ENCODE measurements at places on chromosomes 16 and 17. TPM values are rescaled to one million over a fixed set of nuclear protein-coding genes. Genes with fewer than 3 reads are reported as not detected.

Gene ZSCAN32
- 20.0 TPM for total RNA-seq

Gene PRSS33
- total RNA-seq, result not detected

Gene SEBOX
- not detected for total RNA-seq

GRCh38 chr16:69064124-69064763 lies 41.2 kb upstream of the HAS3 start:
- no peaks in the 10 kb centered on the region for H3K36me3 ChIP-seq
- peaks cover 53% of the 10 kb centered on the region for H3K4me1 ChIP-seq
- H3K4me3 ChIP-seq, result peak overlapping the region; percentile 4
- H3K27me3 ChIP-seq, result no peaks in the 10 kb centered on the region

DNA sequence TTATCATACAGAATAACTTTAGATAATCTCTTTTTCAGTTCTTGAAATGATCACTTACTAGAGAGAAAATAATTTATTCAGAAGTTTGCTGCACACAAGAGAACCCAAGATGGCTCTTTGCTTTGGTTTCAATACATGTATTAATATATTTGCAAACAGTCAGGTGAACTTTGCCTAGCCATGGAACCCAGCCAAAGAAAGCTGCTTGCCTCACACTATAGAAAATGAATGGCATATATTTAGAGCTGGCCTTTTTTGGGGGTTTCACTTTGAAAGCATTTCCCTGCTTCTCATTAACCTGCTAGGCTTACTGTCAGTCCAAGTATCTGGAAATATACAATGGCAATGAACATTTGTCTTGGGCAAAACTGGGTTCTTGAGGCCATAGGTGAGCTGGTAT lies 75.3 kb downstream of the MRTFB start:
- H3K36me3 ChIP-seq, result no peaks in the 10 kb centered on the region
- H3K27me3 ChIP-seq, result no peaks in the 10 kb centered on the region
- H3K4me3 ChIP-seq, result no peak overlapping the region
- no peak for DNase-seq
- no peaks in the 10 kb centered on the region for H3K4me1 ChIP-seq

- H3K36me3 ChIP-seq, result no peaks in the 10 kb centered on the region
- no peaks in the 10 kb centered on the region for H3K4me1 ChIP-seq
- DNase-seq, result no peak
- no peak overlapping the region for H3K27ac ChIP-seq
- H3K27me3 ChIP-seq, result peaks cover 48% of the 10 kb centered on the region
- no peak overlapping the region for H3K4me3 ChIP-seq
Observed at GRCh38 chr16:54509456-54509855, 222.9 kb upstream of the IRX3 start.

DNA sequence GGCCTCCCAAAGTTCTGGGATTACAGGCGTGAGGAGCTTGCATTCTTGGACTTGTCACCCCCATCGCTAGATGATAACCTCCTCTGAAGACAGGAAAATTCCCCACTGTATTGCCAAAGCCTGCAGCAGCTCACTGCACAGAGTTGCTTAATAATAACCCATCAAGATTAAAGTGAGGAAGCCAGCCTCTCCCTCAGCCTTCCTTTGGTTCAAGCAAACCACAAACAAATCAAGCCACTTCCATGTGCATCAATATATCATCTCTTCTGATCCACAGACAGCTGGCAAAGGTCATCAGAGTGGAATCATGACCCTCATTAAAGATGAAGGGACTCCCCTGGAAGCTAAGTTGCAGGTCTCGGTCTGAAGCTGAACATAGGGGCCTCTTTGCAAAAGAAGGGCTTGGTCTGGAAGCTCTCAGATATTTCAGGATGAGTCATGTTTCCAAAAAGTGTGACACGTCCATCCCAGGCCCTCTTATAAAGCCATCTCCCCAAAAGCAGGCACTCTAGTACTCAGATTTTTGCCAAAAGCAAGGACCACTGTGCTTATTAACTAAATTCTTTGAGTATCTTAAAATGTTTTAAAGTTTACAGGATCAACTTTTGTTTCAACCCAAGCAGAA lies 4.8 kb downstream of the EMP2 start:
- DNase-seq, result no peak
- no peak overlapping the region for H3K4me3 ChIP-seq
- H3K27ac ChIP-seq, result no peak overlapping the region
- no peaks in the 10 kb centered on the region for H3K36me3 ChIP-seq
- H3K4me1 ChIP-seq, result peaks cover 39% of the 10 kb centered on the region
- H3K27me3 ChIP-seq, result no peaks in the 10 kb centered on the region

All from HCT116 (cell line).